ENCODE measurements at places on chromosomes 4 and X. TPM values are rescaled to one million over a fixed set of nuclear protein-coding genes. Genes with fewer than 3 reads are reported as not detected.

DNA sequence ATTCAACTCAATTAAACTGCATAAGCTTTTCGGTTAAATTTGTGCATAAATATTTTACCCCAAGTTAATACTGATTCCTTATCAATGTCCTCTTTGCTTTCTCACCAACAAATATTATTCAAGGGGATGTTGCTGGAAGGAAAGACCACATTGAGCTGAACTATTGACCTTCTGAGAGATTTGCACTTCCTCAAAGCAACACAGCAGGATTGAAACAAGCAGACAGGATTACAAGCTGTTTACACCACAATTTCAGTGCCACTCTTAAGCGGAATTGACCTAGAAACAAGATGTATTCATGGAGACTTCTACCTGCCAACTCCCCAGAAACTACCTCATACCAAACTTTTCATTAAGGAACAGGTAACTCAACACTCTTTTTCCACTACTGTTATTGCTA is 96.5 kb upstream of the DUSP21 start:
- no peak for DNase-seq

GRCh38 chrX:19695884-19696283 is 180.6 kb upstream of the MAP3K15 start:
- DNase-seq = no peak

GRCh38 chrX:107355533-107355932 is 93.9 kb upstream of the FRMPD3 start:
- peak; percentile 67 for DNase-seq

The IQCM gene
- total RNA-seq = not detected

The KCNIP4 gene
- total RNA-seq = 0.14 TPM

The GPAT3 gene
- total RNA-seq = 5.7 TPM
